ENCODE measurements at places on chromosomes 5 and 9. TPM values are rescaled to one million over a fixed set of nuclear protein-coding genes. Genes with fewer than 3 reads are reported as not detected.
A peak's percentile ranks its signal among the peaks of the same experiment; 100 is the strongest.

DNA sequence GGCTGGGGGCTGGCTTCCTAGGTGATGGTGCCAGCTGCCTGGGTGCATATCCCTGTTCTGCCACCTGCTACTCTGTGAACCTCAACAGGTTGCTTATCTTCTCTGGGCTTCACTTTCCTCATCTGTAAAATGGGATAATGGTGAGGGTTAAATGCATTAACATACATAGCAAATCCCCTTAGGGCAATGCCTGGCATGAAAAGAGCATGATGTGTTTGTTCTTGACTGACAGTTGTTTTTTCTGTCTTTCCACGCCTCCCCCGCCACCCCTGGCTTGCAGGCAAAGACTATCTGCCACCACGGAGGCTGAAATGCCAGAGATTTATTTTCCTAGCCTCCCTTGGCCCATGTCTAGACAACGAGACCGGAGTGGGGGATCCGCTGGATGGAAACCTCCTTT is 280.5 kb downstream of the NSG2 start:
- ATAC-seq, result no peak

The LECT2 gene
- total RNA-seq, result not detected

DNA sequence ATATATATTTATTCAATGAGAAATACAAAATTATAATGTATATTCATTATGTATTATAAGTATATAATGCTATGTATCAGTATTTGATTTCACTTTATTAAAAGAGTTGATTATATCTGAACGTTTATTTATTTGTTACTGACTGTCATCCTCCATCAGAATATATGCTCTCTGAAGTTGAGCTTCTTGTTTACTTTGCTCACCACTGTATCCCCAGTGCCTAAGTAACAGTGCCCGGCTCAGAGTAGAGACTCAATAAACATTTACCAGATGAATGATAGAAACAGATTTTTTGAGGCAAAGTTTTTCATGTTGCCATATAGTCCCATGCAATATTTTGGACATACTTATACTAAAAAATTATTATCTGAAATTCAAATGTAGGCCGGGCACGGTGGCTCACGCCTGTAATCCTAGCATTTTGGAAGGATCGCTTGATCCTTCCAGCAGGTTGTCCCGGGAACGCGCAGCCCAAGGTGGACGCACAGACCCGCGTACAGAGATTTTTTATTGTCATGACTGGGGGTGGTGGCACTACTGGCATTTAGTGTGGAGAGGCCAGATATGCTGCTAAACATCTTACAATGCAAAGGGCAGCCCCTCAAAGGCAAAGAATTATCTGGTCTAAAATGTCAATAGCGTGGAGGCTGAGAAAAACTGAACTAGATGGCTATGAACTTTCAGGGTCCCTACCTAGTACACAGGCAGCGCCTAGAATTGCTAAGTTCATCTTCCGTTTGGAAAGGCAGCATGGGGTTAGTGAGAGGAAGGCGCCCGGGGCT is 761 bp upstream of the DNAJC25 start:
- ATAC-seq, result peak; percentile 37

- peak; percentile 42 for ATAC-seq
These were observed 73.7 kb upstream of the FST start for GRCh38 chr5:53406630-53407316.

The TLX3 gene
- not detected for total RNA-seq

DNA sequence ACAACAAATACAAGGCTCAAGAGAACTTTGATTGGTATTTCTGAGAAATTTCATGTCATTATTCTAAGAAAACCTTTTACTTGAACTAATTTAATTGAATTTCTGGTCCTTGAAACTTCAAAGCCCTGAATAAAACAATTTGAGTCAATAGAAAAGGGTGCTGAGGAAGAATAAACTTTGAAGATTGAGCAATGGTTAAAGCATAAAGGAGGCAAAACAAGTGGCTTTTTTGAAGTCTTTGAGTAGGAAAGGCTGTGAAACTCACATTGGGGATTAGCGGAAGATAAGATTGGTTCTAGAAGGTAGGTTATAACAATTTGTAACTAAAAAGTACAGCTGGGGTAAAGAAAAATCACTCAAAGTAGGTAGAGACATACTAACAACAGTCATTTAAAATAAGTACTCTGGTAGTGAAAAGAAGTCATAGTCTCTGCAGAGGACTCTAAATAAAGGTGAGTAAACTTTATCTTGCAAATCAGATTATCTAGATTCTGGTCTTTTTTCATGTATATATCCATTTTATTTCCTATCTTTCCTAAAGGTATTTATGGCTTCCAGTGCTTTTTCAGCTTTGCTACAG is 6.4 kb upstream of the PLPP1 start:
- ATAC-seq, result no peak

DNA sequence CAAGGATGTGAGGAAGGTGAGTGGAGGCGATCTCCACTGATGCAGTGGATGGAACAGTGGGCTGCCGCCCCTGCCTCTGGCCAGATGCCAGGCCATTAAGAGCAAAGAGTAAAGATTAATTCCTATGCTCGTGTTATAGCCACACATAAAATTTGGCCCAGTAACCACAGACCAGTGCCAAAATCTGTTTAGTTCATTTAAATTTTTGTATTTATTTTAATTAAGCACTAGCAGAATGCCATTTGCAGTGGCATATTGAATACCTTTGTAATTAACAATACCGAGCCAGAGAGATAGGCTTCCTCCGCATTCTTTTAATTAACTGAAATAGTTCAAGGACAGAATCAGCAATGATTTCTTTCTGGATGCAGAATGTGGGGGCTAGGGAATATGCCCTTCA is 179.8 kb downstream of the MED10 start:
- no peak for ATAC-seq

DNA sequence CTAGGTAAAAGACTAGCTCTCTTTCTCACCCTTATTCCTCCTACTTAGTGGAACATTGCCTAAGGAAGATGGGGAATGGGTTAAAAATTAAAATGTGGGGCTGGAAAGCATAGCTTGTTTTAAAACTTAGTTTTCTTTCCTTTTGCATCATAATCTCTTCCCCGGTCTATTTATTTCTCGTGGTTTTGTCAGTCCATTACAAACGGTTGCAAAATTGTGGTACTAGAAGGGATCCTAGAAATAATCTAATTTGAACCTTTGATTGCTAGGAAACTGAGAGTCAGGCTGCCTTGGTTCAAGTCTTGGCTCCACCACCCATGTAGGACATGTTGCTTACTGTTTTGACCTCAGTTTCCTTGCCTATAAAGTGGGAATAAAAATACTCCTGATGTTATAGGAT is 1.3 kb downstream of the IL31RA start:
- no peak for ATAC-seq

- no peak for ATAC-seq
These were observed 37.3 kb upstream of the ADRA1B start for GRCh38 chr5:159878988-159879471.

The SPINK5 gene
- 509 TPM for total RNA-seq

- peak; percentile 98 for ATAC-seq
These were observed 230.3 kb downstream of the AUH start for GRCh38 chr9:91131433-91131839.

DNA sequence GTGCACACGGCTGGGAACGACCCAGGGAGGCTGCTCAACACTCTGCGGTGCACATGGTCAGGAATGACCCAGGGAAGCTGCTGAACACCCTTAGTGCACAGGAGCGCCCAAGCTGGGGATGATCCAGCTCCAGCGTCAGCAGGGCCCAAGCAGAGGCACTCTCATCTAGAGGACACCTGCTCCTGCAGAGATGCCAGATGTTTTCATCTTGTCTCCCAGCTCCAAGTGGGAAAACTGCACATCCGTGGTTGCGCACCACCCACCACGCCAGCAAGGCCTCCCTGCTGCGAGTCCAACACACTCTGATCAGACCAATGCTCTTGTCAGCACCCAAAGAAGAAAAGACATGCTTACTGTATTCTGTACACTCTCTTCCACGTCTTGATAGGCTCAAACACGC is 34.1 kb downstream of the UBE2QL1 start:
- ATAC-seq, result no peak

GRCh38 chr5:53892224-53892623 is 331.8 kb downstream of the NDUFS4 start:
- no peak for ATAC-seq

The PELO gene
- 7.6 TPM for total RNA-seq

DNA sequence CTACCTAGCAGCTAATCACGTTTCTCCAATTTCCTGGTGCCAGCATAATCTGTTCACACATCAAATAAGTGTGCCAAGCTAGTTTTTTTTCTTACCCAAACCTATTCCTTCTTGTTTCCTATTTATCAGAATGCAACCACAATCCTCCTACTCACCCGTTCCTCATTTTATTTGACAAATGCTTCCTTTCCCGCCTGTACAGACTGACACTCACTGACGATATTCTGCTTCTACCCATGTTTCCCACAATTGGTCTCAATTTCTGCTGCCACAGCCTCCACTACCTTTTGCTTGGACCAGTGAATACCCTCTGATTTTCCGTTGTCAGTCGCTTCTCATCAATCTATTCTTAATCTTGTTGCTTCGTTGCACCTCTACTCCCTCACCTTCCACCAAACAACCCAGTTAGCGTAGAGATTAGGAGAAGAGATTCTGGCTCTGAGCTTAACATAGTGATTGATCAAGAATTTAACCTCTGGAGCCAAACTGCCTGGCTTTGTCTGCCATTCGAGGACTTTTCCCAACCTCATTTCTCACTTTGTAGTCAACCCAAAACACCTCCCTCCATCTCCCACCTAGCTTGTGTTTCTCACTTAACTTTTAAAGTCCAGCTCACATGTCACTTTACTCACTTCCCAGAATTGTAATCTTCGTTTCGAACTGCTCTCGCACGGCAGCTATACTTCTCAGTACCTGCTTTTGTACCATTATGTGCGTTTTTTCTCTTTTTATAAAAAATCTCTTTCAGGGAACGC is 729 bp upstream of the TMEM38B start:
- ATAC-seq, result no peak

- ATAC-seq, result no peak
These were observed 25.4 kb downstream of the SRFBP1 start for GRCh38 chr5:121987052-121987684.

The SELENOP gene
- total RNA-seq, result 95.9 TPM

The MYMK gene
- total RNA-seq, result not detected

DNA sequence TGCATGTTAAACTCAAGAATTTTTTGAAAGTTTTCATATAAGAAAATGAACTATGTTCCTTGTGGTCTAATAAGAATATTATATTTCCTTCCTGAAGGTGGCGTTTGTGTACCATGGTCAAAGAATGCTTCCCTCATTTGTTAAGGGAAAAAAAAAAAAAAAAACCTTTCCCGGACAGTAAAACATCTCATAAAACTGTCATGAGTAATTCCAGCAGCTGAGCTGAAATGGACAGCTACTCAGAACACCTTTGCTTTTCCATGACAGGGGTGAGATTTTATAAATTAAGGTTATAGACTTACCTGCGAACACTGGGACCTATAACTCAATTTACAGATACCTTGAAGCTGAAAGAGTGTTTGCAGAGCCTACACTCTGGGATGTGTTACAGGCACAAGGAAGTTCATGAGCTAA is 113.2 kb upstream of the RANBP3L start:
- ATAC-seq, result peak; percentile 28

The ASS1 gene
- total RNA-seq, result 101 TPM

The SLC4A9 gene
- 0.08 TPM for total RNA-seq

- ATAC-seq, result no peak
These were observed 14.0 kb upstream of the LOX start for GRCh38 chr5:122091936-122092600.

DNA sequence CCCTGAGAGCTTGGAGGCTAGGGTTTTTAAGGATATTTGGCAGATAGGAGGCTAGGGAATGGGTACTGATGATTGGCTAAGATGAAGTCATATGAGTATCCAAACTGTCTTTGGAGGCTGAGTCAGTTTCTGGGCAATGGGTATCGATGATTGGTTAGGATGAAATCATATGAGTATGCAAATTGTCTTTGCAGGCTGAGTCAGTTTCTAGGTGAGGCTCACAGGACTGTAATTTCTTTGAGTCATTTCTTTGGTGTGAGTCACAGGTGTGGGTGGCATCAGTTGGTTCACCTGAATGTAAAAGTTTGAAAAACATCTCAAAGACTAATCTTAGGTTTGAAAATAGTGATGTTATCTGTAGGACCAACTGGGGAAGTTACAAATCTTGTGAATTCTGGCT is 1068.0 kb downstream of the NR2F1-AS1 start:
- no peak for ATAC-seq

DNA sequence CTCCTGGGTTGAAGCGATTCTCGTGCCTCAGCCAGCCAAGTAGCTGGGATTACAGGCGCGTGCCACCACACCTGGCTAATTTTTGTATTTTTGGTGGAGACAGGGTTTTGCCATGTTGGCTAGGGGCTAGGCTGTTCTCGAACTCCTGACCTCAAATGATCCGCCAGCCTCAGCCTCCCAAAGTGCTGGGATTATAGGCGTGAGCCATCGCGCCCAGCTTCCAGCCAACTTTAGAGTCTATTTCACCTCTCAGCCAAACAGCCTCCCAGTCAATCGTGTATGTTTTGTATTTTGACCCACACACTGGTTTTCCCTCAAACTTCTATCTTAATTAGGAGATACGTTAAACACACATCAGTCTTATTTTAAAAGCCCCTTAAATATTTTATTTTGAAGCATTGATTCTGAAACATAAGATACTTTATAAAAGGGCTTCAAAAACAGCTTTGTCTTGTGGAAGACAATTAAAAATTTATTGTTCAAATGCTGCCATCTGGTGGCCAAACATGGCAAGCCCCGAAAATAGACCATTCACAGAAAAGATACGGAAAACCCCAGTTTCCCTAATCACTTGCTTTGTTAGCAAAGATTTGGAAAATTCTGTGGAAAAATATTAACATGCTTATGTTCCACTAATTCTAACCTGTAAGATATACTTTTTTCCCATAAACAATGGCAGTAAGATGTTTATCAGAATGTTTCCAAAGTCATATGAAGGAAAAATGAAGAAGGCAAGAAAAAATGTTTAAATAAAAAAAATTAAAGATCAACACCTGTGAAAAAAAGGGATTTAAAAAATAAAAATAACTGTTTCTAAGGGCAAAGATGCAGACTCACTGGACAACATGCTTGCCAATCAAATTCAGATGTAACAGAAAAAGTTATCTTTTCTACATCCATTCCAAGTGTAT is 33.1 kb downstream of the APTX start:
- no peak for ATAC-seq

DNA sequence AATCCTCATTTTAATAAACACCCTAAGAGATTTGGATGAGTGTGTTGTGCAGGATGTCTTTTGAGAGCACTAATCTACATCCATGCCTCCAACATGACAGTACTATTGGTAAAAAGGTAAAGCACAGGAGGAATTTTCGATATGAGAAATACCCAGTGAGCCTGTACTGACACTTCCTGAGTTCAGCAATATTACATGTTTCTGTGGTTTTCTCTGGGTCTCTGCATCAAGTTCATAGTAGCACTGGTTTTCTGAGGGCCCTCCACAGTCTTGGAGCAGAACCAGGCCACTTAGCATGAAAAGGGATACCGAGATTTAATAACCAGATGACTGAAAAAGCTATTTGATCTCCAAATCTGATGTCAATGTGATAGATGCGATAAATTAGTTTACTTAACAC is 524.1 kb downstream of the TMEM38B start:
- ATAC-seq, result no peak

GRCh38 chr5:111935009-111935408 is 178.0 kb upstream of the NREP start:
- ATAC-seq, result no peak

The PFN3 gene
- not detected for total RNA-seq

The SLC6A18 gene
- not detected for total RNA-seq

The GTF3C4 gene
- total RNA-seq, result 12.8 TPM

GRCh38 chr9:122456123-122456522 is 21.6 kb downstream of the OR1J1 start:
- ATAC-seq, result no peak
